Endothelial cell (in vitro differentiated cells): ENCODE measurements at places on chromosomes 7 and 10. TPM values are rescaled to one million over a fixed set of nuclear protein-coding genes. Genes with fewer than 3 reads are reported as not detected.

DNA sequence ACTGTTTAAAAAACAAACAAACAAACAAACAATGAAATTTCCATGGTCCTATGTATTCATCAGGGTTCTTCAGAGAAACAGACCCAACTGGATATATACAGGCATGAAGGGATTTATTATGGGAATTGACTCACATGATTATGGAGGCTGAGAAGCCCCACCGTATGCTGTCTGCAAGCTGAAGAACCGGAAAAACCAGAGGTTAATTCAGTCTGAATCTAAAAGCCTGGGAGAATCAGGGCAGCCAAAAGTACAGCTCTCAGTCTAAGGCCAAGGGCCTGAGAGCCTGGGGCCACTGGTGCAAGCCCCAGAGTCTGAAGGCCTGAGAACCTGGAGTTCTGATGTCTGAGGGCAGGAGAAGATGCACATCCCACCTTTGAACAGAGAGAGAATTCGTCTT lies 163.5 kb downstream of the MDFIC start:
- peaks cover 13% of the 10 kb centered on the region for H3K4me1 ChIP-seq
- H3K36me3 ChIP-seq: no peaks in the 10 kb centered on the region
- H3K27me3 ChIP-seq: peaks cover 1% of the 10 kb centered on the region
- no peak overlapping the region for H3K27ac ChIP-seq
- H3K4me3 ChIP-seq: no peak overlapping the region
- no peak for DNase-seq

GRCh38 chr7:113030489-113030888 lies 56.1 kb downstream of the GPR85 start:
- H3K36me3 ChIP-seq: no peaks in the 10 kb centered on the region
- peaks cover 3% of the 10 kb centered on the region for H3K4me1 ChIP-seq
- no peak overlapping the region for H3K4me3 ChIP-seq

DNA sequence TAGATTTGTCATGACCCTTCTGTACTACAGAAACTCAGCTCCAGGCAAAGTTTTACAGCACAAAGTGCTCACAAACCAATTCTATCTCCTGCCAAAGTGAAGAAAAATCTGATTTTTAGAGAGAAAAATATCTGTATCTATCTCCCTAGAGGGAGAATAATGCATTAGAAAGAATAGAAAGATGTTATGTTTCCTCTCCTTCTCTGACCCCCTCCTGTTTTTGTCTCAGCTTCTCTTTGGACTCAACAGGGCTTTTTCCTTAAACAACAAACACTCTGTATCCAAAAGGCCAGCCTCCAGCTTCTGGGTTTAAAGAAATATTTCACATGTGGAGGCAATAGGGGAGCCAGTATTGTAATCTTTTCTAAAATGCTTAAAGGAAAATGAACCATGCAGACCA lies 627.4 kb downstream of the REEP3 start:
- peaks cover 4% of the 10 kb centered on the region for H3K27me3 ChIP-seq
- no peak for DNase-seq
- H3K4me3 ChIP-seq: no peak overlapping the region
- H3K36me3 ChIP-seq: no peaks in the 10 kb centered on the region
- H3K27ac ChIP-seq: no peak overlapping the region

GRCh38 chr10:87671139-87671815 lies 11.6 kb downstream of the PAPSS2 start:
- no peak for DNase-seq
- no peak overlapping the region for H3K4me3 ChIP-seq
- H3K36me3 ChIP-seq: no peaks in the 10 kb centered on the region
- H3K27me3 ChIP-seq: peaks cover 4% of the 10 kb centered on the region
- no peak overlapping the region for H3K27ac ChIP-seq
- peaks cover 10% of the 10 kb centered on the region for H3K4me1 ChIP-seq

DNA sequence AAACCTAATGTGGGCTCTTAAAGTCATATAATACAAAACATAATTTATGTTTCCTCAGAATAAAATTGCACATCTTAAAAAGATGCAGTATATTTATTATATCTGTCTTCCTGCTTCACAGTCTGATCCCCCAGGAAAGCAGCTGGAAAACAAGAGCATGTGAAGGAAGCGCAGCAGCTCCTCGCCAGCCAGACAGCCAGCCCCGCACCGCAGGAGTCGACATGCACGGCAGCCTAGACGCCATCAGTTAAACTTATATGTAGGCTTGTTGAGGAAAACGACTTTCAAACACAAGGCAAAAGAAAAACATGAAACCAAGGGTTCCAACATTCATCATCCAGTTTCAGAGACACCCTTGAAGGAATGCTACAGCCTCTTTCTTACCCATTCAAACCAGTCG lies 59.0 kb downstream of the PAXIP1 start:
- no peaks in the 10 kb centered on the region for H3K4me1 ChIP-seq
- no peak overlapping the region for H3K27ac ChIP-seq
- H3K36me3 ChIP-seq: peaks cover 12% of the 10 kb centered on the region
- no peaks in the 10 kb centered on the region for H3K27me3 ChIP-seq
- no peak for DNase-seq
- H3K4me3 ChIP-seq: no peak overlapping the region

- no peak overlapping the region for H3K4me3 ChIP-seq
- peaks cover 3% of the 10 kb centered on the region for H3K4me1 ChIP-seq
- no peak overlapping the region for H3K27ac ChIP-seq
- DNase-seq: no peak
- H3K36me3 ChIP-seq: peaks cover 20% of the 10 kb centered on the region
Observed at GRCh38 chr10:110045772-110046171, 38.0 kb downstream of the ADD3 start.

- H3K27me3 ChIP-seq: peaks cover 2% of the 10 kb centered on the region
- H3K36me3 ChIP-seq: no peaks in the 10 kb centered on the region
- DNase-seq: no peak
- no peaks in the 10 kb centered on the region for H3K4me1 ChIP-seq
Observed at GRCh38 chr10:8752146-8752843, 697.8 kb downstream of the GATA3 start.

DNA sequence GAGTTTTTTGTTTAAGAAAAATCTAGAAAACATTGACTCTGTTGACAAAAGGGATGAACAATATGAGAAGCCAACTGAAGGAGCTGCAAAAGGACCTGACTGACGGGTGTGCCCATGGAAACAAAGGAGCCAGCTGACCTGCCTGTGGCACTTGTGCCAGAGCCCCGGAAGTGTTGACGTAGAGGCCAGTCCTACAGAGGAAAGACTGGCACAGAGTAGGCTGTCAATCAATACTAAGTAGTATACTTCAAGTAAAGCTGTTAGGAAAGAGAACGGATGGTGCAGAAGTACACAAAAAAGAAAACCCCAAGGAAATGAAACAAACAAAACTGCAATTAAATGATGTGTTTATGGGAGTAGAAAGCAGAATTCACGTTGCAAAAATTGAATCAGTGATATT lies 19.0 kb upstream of the ABI1 start:
- no peaks in the 10 kb centered on the region for H3K36me3 ChIP-seq
- H3K27ac ChIP-seq: no peak overlapping the region
- H3K4me1 ChIP-seq: no peaks in the 10 kb centered on the region
- H3K27me3 ChIP-seq: no peaks in the 10 kb centered on the region
- DNase-seq: no peak
- no peak overlapping the region for H3K4me3 ChIP-seq

GRCh38 chr7:41451826-41452225 lies 251.1 kb downstream of the INHBA start:
- no peak overlapping the region for H3K4me3 ChIP-seq
- H3K4me1 ChIP-seq: peaks cover 9% of the 10 kb centered on the region
- no peak overlapping the region for H3K27ac ChIP-seq
- H3K27me3 ChIP-seq: peaks cover 1% of the 10 kb centered on the region

DNA sequence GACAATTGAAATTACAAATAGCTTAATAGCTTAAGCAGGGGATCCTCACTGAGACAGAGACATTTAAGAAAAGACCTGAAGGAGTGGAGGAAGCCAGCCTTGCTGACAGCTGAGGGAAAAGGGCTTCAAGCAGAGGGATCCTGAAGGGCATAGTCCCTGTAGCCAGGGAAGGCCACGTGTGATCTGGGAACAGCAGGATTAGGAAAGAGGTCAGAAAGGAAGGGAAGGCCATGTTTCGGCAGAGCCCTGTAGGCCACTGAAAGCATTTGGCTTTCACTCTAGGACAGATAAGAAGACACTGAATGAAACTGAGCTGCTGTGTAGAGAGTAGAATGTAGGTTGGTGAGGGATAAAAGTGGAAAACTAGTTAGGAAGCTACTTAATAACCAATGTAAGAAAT lies 3.4 kb upstream of the AKR1C8 start:
- H3K36me3 ChIP-seq: no peaks in the 10 kb centered on the region
- no peaks in the 10 kb centered on the region for H3K27me3 ChIP-seq
- no peak overlapping the region for H3K27ac ChIP-seq
- no peaks in the 10 kb centered on the region for H3K4me1 ChIP-seq
- no peak for DNase-seq

The AFAP1L2 gene
- total RNA-seq: 0.77 TPM

The NOS3 gene
- 102 TPM for total RNA-seq
